ENCODE measurements at places on chromosomes 1 and 21.

DNA sequence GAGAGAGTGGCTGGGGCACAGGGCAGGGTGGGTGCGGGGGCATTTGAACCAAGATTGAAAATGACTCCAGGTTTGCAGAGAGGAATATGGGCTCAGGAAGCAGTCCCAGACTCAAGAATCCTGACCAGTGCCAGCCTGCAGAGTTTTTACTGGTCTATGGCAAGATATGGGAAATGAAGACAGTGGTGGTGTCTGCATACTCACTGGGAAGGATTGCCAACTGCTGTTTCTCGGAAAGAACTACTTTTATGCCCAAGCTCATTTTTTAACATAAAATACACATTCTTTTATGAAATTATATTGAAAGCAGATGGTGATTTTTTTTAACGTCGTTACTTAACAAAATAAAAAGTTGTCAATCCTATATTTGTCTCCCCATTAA is 401.8 kb downstream of the CAMTA1 start:
- DNase-seq = no peak

- peak; percentile 39 for DNase-seq
Observed at GRCh38 chr1:43366179-43366578, 1.6 kb downstream of the ELOVL1 start.

GRCh38 chr1:183245357-183245756 is 59.3 kb downstream of the LAMC2 start:
- no peak for DNase-seq

- no peak for DNase-seq
Observed at GRCh38 chr1:167431909-167432650, 86.2 kb downstream of the CD247 start.

- no peak for DNase-seq
Observed at GRCh38 chr1:20685099-20685662, 24.0 kb upstream of the DDOST start.

DNA sequence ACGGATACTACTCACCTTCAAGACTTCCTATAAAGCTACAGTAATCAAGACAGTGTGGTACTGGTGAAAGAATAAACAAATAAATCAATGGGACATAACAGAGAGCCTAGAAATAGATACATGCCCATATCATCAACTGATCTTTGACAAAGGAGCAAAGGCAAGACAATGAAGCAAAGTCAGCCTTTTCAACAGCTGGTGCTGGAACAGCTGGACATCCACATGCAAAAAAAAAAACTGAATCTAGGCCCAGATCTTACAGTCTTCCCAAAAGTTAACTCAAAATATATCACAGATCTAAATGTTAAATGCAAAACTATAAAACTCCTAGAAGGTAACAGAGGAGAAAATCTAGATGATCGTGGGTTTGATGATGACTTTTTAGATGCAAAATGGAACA is 170.3 kb downstream of the MIS18A start:
- no peak for DNase-seq

DNA sequence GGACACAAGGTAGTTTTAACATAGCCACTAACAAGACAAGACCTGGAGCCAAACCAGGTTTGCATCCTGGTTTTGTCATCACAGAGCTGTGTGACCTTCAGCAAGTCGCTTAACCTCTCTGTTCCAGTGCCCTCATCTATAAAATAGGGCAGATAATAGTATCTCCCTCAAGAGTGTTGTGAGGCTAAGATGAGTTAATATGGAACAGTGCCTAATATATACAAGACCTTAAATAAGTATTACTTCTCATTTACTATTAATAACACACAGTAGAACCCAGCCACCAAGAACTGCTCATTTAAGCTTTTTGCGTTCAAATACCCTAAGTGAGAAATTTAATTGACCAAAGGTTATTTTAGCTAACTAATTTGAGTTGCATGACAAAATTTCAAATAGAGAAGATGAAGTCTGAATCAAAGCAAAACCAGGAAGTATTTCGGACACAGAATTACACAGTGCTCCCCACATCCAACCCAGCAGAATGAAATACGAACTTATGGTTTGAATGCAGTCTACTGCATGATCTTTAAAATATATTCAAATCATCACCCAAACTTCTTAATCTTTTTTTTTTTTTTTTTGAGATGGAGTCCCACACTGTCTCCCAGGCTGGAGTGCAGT is 123.9 kb upstream of the KRTAP19-8 start:
- DNase-seq = no peak

- no peak for DNase-seq
Observed at GRCh38 chr1:17040135-17040534, 13.7 kb downstream of the SDHB start.

DNA sequence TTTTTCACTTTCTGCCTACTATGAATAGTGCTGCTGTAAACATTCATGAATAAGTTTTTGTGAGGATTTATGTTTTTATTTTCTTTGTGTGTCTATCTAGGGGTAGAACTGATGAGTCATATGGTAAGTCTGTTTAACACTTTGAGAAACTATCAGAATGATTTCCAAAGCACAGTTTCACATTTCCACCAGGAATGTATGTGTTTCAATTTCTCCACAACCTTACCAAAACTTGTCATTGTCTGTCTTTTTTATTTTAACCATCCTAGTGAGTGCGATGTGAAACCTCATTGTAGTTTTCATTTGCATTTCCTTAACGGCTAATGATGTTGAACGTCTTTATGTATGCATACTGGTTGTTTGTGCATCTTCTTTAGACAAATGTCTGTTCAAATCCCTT is 23.5 kb downstream of the RNASEL start:
- no peak for DNase-seq

DNA sequence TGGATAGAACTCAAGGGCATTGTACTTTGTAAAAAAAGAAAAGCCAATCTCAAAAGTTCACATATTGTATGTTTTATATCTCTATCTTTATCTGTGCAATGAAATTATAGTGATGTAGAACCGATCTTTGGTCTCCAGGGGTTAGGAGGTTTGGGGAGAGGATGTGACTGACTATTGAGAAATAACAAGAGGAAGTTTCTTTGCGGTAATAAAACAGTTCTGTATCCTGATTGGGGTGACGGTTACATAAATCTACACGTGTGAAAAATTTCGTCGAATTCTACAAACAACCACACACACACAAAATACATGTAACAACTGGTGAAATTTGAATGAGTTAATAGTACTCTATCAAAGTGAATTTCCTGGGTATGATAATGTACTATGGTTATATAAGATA is 10.6 kb upstream of the OR2T33 start:
- no peak for DNase-seq

GRCh38 chr21:24259241-24259640 is 1348.0 kb downstream of the MRPL39 start:
- DNase-seq = no peak

- DNase-seq = no peak
Observed at GRCh38 chr1:109282497-109282951, 421 bp downstream of the PSRC1 start.

GRCh38 chr1:108057541-108057940 is 92.6 kb upstream of the VAV3 start:
- no peak for DNase-seq

DNA sequence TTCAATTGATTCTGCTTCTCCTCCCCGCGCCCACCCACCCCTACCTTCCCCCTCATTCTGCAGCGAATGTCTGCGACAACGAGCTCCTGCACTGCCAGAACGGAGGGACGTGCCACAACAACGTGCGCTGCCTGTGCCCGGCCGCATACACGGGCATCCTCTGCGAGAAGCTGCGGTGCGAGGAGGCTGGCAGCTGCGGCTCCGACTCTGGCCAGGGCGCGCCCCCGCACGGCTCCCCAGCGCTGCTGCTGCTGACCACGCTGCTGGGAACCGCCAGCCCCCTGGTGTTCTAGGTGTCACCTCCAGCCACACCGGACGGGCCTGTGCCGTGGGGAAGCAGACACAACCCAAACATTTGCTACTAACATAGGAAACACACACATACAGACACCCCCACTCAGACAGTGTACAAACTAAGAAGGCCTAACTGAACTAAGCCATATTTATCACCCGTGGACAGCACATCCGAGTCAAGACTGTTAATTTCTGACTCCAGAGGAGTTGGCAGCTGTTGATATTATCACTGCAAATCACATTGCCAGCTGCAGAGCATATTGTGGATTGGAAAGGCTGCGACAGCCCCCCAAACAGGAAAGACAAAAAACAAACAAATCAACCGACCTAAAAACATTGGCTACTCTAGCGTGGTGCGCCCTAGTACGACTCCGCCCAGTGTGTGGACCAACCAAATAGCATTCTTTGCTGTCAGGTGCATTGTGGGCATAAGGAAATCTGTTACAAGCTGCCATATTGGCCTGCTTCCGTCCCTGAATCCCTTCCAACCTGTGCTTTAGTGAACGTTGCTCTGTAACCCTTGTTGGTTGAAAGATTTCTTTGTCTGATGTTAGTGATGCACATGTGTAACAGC is 339.9 kb downstream of the NTNG1 start:
- DNase-seq = peak; percentile 64

DNA sequence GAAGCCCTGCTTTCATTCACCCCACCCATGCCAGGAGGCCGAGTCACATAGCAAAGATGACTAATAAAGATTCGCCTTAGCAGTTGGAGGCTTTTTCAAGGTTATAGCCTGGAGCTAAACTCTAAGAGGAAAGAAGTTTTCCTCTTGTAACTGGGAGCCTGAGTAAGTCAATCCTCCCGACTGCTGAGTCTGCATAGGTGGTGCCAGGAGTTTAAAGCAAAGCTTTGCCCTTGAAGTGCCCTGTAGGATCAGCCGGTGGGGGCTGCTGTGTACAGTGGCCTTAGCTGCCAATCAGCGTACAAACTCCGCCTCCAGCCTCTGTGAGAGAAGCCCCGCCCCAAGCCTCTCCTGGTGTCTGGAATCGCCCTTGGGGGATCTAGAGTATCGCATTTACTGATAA is 147.5 kb upstream of the SPATA6 start:
- DNase-seq = peak; percentile 74

DNA sequence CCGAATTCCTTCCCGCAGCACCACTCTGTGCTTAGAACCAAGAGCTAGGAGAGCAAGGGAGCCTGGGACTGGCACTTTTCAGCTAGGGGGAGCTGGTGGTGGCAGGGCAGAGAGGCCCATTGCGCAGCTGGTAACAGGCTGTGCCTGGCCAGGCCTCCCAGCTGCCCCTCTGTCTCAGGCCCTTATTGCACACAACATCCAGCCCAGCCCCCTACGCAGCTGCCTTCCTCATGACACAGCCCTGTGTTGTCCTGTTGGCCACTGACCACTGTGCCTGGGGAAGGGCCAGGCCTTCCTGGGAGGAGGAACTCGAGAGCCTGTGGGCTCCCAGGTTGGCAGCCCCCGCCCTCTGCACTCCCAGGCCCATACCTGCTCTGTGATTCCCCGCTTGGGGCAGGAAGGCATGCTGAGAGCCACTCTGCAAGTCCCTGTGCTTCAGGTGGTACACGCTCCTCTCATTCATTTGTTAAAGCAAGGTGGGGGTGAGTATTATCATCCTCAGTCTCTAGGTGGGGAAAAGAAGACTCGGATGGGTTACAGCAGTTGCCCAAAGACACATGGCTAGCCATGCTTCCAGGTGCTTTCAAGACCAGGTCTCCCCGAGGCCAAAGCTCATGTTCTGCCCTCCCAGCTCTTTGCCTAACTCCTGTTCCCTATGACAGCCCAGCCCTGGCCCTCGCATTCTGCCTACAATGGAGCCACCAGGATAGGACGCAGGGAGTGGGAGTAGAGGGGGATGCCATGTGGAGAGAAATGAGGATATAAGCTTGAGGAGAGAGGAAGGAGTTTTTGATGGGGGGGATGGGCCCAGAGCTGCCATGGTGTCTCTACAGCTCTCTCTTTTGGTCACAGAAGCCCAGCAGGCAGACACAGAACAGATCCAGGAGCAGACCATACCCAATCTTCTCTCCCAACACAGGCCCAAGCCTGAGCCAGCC is 81.8 kb downstream of the TMEM53 start:
- DNase-seq = no peak

- DNase-seq = no peak
Observed at GRCh38 chr1:1295154-1295923, 12.4 kb downstream of the ACAP3 start.

GRCh38 chr21:44552681-44553080 is 1.4 kb upstream of the KRTAP10-2 start:
- DNase-seq = no peak

GRCh38 chr1:201554190-201554600 is 15.3 kb downstream of the NAV1 start:
- DNase-seq = no peak

DNA sequence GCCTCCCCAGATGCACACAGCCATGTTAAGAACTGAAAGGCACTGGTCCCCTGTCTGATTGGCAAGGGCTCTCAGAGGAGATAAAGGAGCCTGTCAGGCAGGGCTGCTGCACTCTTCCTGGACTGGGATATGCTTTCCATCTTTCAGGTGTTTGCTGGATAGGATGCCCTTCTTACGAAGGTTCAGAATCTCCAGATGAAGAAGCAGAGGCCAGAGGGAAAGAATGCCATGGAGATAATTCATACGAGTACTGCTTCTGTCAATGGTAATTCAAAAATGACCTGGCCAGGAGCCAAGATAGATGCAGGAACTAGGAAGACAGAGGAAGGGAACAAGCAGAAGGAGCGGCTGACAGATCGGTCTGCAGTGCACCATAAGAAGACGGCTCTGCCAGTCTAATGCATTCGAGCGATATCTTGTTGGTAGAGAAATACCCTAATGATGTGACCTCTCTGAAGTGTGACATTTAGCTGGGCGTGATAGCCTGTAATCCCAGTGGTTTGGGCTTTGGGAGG is 16.6 kb upstream of the ATP2B4 start:
- no peak for DNase-seq

GRCh38 chr1:56068210-56068609 is 511.2 kb downstream of the PLPP3 start:
- DNase-seq = no peak

DNA sequence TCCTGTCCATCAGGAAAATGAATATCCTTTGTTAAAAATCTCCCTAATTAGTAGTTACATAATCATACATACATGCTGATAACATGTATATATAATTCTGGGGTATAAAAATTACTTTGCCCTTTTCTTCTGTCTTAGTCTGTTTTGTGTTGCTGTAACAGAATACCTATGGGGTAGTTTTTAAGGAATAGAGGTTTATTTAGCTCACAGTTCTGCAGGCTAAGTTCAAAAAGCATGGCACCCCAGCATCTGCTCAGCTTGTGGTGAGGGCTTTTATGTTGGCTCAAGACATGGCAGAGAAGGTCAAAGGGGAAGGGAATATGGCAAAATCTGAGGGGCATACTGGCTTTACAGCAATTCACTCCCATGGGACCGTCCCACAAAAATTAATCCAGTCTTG is 16.3 kb upstream of the RPS6KC1 start:
- no peak for DNase-seq

DNA sequence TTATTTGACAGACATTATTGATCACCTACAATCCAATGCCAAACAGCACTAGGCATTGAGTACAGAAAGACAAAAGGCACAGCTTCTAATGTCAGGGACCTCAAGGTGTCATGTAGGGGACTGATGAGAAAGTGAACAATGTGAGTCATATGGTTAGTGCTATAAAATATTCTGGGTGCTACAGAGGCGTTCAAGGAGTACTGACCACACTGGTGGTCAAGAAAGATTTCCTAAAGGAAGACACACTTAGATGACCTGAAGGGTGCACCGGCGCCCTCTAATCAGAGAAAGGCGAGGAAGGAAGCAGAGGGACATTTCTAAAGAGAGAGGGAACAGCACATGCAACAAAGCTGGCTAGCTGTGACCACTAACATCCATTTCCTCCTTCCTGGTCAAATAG is 64.9 kb upstream of the F3 start:
- DNase-seq = no peak

- DNase-seq = no peak
Observed at GRCh38 chr1:65393928-65394327, 26.5 kb upstream of the LEPR start.

GRCh38 chr1:239803781-239804180 is 287.9 kb upstream of the FMN2 start:
- no peak for DNase-seq

- no peak for DNase-seq
Observed at GRCh38 chr1:165650981-165651625, 20.1 kb downstream of the MGST3 start.

Measured in kidney (tissue), 22 donors.